ENCODE measurements at places on chromosomes 2 and 18.
A peak's percentile ranks its signal among the peaks of the same experiment; 100 is the strongest.

- DNase-seq = no peak
These were observed 4.7 kb upstream of the ITSN2 start for GRCh38 chr2:24365051-24365450.

DNA sequence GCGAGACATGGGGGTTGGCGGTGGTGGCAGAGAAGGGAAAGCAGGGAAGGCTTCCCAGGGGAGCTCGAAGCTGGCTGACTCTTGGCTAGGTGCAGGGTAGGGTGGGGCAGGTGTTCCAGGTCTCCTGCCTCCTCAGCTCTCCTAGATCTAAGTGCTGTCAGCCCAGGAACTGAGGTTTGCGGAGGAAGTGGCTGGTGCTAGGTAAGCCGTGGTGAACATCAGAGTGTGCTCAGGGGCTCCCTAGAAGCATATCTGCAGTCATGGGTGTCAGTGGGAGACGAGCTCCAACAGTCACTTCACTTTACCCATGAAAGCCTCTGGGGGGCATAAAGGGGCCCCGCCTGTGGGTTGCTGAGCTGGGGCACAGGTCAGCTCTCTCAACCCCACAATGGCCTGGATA is 34.1 kb downstream of the ARHGEF4 start:
- DNase-seq = no peak

- no peak for DNase-seq
These were observed 58.7 kb downstream of the SNORC start for GRCh38 chr2:232928551-232929302.

GRCh38 chr2:61182059-61182383 is 20.0 kb downstream of the C2orf74 start:
- no peak for DNase-seq

- DNase-seq = no peak
These were observed 12.7 kb downstream of the COL3A1 start for GRCh38 chr2:188986839-188987238.

- DNase-seq = no peak
These were observed 194.7 kb upstream of the ERBB4 start for GRCh38 chr2:212733273-212733672.

- DNase-seq = no peak
These were observed 22.0 kb downstream of the MXD1 start for GRCh38 chr2:69936906-69937305.

- no peak for DNase-seq
These were observed 6.9 kb upstream of the CHRNA1 start for GRCh38 chr2:174771136-174771535.

GRCh38 chr2:98654699-98655495 is 46.5 kb downstream of the UNC50 start:
- peak; percentile 35 for DNase-seq

DNA sequence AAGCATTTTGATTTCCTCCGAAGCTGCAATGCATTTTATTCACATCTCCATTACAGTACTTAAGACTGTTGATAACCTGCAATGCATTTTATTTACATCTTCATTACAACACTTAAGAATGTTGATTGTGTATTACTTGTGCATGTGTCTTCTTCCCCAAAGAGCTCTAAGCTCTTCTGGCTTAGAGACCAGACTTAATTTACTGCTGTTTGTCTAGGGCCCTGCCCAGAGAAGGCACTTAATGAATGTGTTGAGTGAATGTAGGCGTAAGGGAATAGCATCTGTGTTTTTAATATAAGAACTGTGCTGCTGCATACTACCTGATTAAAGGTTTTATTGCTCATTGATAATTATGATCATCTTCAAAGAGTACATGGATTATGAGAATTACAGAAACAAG is 295.6 kb downstream of the ZNF385B start:
- no peak for DNase-seq

DNA sequence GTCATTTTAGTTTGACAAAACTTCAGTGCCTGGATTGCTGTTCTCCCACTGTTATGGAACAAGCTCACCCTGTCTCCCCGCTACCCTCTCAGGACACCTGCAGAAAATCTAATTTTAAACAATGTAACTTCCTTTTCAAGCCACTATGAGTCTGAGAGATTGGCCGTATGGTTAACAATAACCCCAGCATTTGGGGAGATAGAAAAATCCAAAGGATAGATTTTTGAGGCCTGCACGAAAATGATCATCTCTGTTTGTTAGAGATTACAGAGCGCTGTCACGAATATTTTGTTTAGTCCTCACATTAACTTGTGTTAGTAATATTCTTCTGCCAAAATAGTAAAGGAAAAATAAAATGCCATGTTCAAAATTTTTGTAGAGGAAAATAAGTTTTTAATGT is 24.7 kb downstream of the CAB39 start:
- no peak for DNase-seq

DNA sequence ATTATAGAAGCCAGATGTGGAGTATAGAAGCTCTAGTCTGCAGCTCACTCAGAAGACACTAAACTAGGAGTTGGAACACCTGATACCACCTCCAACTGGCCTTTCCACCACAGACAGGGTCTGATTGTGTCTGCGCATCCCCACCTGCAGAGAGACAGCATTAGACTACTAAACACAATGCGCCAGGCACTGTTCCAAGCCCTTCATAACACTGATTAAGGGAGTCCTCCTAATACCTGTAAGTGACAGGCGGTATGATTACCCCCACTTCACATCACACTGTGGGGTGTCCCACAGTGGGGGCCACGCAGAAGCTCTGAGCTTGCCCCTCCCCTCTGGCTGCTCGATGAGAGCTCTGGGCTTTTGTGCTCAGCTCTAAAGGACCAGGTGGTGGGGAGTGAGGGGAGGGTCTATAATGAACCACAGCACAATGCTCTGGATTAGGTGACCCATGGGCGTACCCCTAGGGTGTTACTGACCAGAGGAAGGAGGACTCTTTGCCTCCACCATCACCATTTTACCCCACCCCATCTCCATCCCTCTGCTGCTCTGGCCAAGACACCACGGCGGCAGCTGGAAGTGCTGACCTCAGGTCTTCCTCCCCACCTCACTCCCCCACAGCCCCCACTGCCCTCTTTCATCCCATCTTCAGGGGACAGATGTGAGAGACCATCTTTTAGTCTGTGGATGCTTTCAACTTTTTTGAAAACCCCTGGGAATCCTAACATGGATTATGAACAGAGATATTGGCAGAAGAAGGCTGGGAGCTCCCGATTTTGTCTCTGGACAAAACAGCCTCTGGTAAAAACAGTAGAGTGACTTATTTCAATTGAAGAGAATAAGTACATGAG is 145.1 kb downstream of the GFPT1 start:
- no peak for DNase-seq

DNA sequence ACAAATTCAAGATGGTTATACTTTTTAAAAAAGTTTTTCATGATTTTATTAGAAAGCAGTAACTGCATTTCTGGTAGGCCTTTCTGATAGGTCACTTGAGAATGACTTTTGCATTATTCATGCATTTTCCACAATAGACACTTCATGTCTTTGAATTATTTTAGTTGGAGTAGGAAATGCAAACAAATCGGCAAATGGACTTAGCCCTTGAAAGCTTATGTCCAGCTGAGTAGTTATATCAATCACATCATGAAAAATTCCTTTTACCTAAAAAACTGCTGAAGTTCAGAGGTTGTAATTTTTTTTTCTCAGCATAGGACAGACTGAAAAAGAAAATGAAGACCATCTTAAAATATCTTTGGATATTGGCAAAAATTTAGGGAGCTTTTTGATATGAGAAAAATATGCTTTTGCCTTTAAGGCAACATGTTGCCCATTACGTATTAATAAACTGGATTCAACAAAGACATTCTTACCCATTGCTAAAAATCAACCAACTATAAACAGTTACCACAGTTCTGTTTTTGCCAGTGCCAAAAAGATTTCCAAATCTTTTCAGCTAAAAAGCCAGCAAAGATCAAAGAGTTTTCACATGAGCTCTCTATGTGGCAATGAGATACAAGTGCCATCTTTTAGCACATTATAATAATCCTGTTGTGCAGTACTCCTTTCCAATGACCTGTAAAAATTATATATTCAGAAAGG is 45.5 kb upstream of the FRZB start:
- no peak for DNase-seq

GRCh38 chr2:119366161-119366648 is 429 bp downstream of the C2orf76 start:
- peak; percentile 15 for DNase-seq

DNA sequence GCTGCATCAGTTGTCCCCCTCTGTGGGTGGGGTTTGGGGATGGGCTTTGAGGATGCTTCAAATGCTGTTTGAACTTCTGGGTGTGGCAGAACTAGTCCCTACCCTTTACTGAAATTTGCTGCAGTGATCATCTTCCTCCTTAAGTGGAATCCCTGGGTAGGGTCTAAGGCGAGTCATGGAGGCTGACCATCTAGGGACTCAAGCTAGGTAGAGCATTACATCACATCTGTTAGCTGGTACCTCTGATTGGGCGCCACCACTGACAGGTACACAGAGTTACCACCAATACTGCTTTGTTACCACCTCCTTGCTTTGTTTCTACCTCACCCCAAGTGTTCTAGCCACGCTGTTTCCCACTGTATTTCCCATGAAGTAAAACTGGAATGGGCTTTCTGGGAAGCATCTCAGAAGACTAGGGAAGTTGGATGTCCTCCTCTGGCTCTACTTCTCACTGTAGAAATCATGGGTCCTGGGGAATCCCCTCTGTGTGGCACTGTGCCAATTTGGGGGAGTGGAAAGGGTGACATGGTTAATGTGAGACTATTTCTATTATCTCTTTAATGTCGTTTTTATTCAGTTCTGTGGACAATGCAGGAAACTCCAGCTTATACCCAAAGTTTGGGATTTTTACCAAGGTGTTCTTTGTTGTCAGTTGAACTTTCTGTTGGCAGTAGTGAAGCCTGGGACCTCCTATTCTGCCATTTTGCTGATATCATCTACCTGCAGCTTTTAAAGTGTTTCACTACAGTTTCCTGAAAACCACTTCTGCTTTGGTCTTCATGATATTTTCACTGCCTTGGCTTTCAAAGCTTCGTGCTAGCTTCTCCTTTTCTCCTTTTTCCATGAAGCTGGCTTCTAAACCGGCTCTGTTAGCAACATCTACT is 14.5 kb upstream of the SULT1C4 start:
- DNase-seq = no peak

DNA sequence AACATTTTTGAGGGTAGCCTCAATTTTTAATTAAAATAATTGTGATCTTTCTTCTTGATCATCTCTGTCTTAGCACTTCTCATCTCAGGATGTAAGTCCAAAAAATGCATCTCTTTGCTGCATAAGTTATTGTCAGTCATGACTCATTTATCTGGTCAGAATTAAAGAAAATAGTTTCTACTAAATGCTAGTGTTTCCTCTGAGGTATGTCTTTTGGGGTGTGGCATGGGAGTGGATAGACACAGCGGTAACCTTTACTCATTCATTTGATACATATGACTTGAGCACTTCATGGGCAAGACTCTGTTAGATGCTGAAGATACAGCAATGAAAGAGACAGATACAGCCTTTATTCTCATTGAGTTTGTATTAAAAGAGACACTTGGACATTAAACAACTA is 284.7 kb downstream of the IRS1 start:
- no peak for DNase-seq

GRCh38 chr2:211649331-211649730 is 889.3 kb downstream of the ERBB4 start:
- no peak for DNase-seq

- no peak for DNase-seq
These were observed 33.3 kb downstream of the NPAS2 start for GRCh38 chr2:100852999-100853908.

DNA sequence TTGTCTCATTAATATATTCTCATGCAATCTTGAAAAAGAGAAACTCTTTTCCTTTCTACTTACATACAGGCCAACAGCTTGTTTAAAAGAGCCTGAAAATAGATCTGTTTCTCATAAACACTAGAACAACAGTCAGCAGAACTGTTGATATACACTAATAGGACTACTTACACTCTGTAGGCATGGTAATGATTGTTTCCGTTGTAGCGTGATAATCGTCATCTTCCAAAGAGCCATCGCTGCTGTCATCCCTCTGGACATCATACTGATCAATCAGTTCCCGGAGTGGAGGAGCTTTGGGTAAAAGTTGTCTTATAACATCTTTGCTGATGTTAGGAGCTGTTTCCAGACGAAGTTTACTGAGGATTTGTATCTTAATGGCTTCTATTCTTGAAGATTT is 476 bp downstream of the MSTN start:
- DNase-seq = no peak

Measured in stimulated activated CD4-positive, alpha-beta T cell treated with anti-CD3 and anti-CD28 coated beads, Interleukin-4, amount 100 ng/mL, for 24 hours (primary cell).